Left cardiac atrium (tissue), 4 donors: ENCODE measurements at places on chromosomes 4 and X.

GRCh38 chrX:12946838-12947544 is 27.9 kb upstream of the TMSB4X start:
- DNase-seq = peak; percentile 69

DNA sequence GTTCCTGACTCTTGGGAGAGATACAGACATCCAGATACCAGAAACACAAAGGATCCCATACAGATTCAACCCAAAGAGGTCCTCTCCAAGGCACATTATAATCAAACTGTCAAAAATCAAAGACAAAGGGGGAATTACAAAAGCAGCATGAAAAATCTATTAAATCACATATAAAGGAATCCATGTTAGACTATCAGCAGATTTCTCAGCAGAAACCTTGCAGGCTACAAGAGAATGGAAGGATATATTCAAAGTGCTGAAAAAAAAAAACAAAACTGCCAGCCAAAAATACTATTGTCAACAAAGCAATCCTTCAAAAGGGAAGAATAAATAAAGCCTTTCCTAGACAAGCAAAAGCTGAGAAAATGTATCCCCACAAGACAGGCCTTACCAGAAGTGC is 14.8 kb upstream of the ADGRL3 start:
- no peak for DNase-seq

- DNase-seq = no peak
These were observed 102.6 kb downstream of the SATL1 start for GRCh38 chrX:85140964-85141363.

DNA sequence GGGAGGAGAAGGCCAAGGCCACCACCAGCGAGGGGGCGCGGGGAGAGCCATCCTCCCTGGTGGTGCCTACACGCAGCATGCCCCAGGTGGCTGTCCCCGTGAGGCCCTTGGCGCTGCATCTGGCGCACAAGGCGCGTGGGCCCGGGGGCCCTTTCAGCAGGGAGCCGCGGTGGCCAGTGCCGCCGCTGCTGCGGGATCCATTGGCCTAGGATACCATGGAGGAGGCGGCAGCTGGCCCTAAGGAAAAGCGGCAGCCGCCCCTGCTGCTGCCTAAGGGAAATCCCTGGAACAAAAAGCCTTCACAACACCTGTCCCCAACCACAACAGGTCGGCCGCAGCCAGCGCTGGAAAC is 1059.6 kb downstream of the TECRL start:
- DNase-seq = no peak

DNA sequence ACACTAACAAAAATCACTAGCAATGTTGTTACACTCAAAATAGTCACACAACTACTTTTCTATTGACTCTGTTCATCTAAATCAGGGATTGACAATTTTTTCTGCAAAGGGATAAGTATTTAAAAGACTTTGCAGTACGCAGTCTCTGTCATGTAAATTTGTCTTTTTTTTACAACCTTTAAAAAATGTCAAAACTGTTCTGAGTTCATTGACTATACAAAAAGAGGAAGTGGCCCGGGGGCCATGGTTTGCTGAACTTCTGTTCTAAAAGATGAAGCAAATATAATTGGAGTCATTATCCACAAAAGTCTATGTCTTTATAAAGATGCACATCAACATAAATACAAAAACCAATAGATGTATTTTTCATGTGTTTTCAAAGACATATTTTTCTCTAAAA is 1310.3 kb downstream of the RPA4 start:
- no peak for DNase-seq

GRCh38 chr4:3134201-3134600 is 59.7 kb downstream of the HTT start:
- no peak for DNase-seq

- DNase-seq = peak; percentile 37
These were observed 72.0 kb downstream of the FRMPD4 start for GRCh38 chrX:12210196-12210815.

DNA sequence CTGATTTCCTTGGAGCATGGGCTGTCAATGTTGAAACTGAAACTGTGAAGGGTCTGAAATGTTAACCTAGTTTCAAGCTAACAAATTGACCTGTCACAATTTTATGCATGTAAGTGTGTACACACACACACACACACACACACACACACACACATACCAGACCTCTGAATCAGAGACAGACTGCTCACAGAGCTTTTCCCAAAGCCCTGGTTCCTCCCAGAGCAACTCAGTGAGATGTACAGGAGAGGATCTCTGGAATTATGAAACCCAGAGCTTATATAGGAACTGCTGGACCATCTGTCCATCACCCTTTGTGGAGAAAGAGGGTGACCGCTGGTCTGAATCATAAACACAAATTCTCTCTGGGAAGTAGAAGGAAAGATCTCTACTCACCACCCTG is 228.1 kb upstream of the PRPS2 start:
- DNase-seq = no peak

DNA sequence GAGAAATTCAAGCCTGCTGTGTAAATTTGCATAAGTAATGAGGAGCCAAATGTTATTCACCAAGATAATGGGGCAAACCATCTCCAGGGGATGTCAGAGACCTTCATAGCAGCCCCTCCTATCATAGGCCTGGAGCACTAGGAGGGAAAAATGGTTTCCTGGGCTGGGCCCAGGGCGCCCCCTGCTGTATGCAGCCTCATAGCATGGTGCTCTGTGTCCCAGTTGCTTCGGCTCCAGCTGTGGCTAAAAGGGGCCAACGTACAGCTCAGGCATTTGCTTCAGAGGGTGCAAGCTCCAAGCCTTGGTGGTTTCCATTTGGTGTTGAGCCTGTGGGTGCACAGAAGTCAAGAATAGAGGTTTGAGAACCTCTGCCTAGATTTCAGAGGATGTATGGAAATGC is 859.3 kb downstream of the RPA4 start:
- no peak for DNase-seq

DNA sequence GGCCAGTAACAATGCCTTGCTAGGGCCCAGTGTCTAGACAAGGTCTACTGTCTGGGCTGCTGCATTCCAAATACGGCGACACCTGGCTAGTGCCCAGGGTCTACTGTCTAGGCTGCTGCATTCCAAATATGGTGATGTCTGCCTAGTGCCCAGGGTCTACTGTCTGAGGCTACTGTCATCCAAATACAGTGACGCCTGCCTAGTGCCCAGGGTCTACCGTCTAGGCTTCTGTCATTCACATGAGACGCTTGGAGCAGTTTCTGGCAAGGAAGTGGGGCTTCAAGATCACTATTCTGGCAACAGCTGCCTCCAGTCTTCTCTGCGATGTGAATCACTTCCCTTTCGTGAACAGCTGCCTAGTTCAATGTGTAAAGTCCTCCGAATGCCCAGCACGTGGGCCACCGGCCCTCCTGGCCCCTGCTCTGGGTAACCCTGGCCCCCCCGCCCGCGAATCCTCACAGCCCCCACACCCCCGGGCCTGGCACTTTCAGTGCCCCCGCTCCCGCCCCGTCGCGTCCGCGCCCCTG is 12.7 kb downstream of the ACOX3 start:
- peak; percentile 61 for DNase-seq

- no peak for DNase-seq
These were observed 1382.6 kb downstream of the ARAP2 start for GRCh38 chr4:34861666-34862065.

DNA sequence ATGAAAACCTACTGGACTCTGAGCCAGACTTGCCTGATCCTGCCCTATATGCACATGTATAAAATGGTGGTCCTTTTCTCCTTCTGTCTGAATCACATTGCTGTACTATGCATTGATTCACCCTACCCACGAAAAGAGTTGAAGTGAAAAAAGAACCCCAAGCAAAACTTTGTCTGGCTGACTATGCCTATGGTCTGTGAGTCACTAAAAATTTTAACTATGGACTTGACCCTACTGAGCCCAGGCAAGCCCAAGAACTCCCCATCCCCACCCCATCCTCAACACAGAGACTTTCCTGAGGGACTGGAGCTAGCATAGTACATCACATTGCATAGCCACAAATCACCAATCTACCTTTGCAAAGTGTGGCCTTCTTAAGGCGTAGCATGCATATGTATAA is 116.6 kb upstream of the TENM3 start:
- DNase-seq = no peak

- no peak for DNase-seq
These were observed 876 bp downstream of the KLHL2 start for GRCh38 chr4:165208221-165208652.

DNA sequence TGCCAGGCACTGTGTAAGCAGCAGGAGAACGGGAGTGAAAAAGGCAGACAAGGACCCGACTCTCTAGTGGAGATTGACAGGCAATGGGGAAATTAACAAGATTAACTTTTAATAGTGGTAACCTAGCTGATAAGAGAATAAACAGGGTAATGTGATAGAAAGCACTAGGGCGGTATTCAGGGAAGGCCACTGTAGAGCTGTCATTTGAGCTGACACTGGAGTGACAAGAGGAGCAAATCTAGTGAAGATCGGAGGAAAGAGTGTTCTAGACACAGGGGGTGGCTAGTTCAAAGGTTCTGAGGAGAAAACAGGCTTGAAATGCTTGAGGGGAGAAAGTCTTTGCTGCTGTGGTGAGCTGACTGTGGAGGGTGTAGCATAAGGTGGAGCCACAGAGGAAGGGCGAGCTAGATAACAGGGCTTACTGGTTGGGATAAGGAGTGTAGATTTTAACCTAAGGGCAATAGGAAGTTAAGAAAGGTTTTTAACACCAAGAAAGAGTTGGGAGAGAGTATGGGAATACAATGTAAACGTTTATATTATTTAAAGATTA is 122.8 kb downstream of the SLC10A7 start:
- DNase-seq = no peak

DNA sequence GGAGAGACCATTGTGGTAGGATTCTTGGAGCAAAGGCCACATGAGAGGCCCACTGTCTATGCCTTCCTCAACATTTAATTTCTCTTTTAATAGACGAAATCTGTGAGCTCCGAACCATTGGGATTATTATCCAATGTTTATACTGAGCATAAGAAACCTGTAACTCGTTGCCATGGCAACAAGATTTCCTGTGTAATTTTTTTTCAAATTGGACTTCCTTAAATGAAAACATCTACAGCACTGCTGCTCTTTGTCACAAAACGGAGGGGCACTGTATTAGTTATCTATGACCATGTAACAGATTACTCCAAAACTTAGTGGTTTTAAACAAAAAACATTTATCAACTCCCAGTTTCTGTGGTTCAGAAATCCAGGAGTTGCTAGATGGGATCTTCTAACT is 38.7 kb downstream of the PPP1R2C start:
- no peak for DNase-seq

GRCh38 chr4:52751487-52751911 is 274 bp upstream of the ERVMER34-1 start:
- peak; percentile 66 for DNase-seq

DNA sequence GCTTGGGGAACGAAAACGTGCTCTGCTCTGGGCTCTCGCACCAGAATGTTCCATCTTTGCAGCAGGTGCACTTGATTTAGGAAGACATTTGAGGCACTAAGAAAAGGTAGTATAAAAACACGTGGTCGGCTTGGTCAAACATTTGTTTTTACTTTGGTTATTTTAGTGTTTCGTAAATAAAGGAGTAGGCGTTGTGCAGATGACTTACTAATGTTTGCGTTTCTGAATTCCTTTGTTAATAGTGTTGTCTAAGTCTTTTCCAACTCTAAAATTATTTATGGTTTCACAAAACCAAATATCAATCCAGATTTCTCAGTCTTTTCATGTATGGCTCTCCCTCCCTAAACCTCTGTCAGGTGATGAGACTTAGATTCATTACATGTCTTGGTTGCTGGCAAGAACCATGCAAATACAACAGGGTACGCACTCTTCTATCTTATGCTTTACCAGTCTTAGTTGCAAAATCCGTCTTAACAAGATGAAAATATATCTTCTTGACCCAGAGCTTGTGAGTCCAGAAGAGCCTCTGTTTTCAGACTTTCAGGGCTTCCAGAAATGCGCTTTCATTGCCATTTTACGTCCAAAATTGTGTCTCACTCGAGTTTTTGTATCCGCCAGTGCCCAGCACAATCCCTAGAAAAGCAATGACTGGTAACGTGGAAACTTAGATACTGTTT is 686 bp downstream of the MTHFD2L start:
- DNase-seq = no peak

GRCh38 chr4:26459054-26459755 is 31.1 kb downstream of the CCKAR start:
- no peak for DNase-seq

DNA sequence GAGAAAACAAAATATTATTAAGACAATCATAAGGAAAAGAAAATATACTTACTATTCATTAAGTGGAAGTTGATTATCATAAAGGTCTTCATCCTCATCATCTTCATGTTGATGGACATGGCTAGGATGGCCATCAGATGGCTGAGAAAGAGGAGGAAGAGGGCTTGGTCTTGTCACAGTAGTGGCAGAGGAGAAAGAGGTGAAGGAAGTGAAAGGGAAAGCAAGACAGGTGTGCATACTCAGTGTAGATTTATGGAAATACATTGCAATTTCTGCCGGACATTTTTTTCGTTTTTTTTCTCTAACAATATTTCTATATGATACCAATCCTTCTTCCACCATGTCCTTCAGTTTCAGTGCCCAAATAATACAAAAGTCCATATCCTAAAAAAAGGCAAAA is 1409.8 kb downstream of the PCDH7 start:
- no peak for DNase-seq

DNA sequence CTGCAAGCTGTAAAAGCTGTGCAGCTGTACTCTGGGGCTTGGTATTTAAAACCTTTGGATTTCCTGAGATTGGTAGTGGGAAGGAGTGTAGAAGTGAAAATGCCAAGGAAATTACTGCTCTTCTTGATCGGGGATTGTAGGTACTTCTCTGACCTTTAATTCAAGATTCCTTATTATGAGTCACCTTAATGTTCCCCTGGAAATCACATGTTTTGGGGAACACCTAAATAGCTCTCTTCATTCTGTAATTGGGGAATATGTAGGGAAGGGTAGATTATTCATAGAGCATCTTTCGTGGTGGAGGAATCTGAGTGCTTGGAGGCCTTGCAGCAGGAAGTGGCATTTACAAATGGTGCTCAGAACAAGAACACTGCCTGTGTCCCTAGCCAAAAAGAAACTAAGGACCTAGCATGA is 137.8 kb downstream of the UCHL1 start:
- DNase-seq = no peak

GRCh38 chr4:186920992-186921391 is 197.3 kb upstream of the FAT1 start:
- no peak for DNase-seq

DNA sequence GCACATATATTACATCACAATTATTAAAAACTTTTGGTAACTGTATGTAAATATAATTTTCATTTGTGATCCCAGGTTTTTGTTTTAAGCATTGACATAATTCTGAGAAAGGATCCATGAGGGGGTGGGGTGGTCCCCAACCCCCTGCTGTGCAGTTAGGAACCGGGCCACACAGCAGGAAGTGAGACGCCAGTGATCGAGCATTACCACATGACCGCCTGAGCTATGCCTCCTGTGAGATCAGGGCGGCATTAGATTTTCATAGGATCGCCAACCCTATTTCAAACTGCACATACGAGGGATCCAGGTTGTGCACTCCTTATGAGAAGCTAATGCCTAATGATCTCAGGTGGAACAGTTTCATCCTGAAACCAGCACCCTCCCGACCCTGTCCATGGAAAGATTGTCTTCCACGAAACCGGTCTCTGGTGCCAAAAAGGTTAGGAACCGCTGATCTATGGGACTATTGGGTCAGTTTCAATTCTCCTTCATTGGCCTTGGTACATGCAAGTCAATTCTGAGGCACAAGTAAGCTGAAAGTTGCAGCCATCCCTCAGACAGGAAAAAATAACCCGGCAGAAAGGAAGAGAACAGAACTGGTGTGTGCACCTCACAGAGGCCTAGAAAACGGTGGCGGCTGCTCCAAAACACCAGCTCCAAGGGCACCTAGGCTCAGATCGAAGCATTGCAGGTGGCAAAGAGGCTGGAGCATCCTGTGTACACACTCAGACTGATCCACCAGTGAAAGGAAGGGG is 7.0 kb upstream of the TMSB4X start:
- DNase-seq = no peak
